Right hindlimb (tissue), 1 donor: ENCODE measurements at places on chromosomes 3 and 15.
A peak's percentile ranks its signal among the peaks of the same experiment; 100 is the strongest.

- no peak for DNase-seq
Observed at GRCh38 chr15:58595516-58596263, 153.8 kb downstream of the ADAM10 start.

GRCh38 chr3:31821118-31821517, 159.9 kb downstream of the OSBPL10 start:
- no peak for DNase-seq

- DNase-seq, result no peak
Observed at GRCh38 chr3:105417525-105418289, 51.0 kb downstream of the ALCAM start.

DNA sequence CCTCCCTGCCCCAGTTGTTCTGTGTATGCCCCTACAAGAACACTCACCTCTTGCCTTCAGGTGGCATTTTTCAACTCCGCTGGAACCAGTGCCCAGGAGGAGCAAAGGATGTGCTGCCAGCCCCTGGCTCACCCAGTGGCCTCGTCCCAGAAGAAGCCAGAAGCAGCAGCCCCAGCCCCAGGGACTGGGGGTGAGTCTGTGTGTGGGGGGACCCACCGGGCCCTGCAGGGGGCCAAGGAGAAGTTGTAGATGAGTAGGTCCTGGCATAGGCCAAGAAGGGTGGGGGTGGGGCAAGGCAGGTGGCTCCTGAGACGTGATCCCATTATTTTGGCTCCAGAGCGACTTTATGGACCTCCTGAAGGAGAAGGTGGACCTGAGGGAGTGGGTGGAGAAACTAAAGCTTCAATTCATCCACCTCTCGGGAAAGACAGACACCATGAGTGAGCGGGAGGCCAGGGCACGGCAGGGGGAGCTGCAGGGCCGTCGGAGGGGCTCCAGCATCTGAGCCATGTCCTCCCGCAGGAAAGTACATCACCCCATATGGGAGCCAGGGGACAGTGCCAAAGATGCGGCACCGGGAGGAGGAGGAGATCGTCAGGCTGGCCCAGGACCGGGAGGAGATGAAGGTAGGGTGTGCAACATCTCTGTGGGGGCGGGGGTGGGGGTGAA, 29.3 kb downstream of the NGRN start:
- DNase-seq, result no peak

GRCh38 chr15:78873793-78874765, 1.4 kb downstream of the MORF4L1 start:
- no peak for DNase-seq

DNA sequence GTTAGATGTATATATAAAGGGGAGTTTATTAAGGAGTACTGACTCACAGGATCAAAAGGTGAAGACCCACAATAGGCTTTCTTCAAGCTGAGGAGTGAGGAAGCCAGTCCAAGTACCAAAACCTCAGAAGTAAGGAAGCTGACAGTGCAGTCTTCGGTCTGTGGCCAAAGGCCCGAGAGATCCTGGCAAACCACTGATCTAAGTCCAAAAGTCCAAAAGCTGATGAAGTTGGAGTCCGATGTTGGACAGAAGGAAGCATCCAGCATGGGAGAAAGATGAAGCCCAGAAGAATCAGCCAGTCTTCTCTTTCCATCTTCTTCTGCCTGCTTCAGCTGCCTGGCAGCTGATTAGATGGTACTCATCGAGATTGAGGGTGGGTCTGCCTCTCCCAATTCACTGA, 107.5 kb downstream of the BCHE start:
- no peak for DNase-seq

GRCh38 chr3:108099679-108100428, 9.0 kb upstream of the CD47 start:
- DNase-seq, result no peak

DNA sequence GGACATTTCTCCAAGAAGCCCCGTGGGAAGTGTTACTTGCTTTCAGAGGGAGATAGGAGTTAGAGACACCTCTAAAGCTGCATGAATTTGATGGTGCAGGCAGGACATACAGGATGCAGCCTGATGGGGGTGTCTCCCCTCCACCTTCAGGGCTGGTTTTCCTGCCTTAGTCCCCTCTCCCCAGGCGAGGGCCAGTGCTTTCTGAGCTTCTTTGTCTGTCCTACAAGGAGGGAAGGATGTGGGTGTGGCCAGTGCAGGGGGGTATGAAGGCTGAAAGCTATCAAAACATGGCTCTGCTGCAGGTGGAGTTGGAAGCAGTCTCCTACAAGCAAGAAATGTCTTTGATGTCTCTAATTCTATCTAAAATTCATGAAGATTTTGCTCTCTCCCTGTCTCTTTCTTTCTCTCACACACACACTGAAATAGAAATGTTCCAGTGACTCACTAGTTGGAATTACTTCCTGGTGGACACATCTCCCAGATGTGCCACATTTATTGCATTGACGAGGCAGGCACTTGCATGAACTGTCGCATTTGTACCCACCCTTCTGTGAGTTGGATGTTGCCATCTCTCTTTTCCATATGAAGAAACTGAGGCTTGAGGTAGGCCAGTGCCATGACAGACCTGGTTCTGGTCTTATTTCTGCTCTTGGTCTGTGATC, 13.9 kb upstream of the PODXL2 start:
- DNase-seq, result no peak

- DNase-seq, result no peak
Observed at GRCh38 chr3:55252921-55253320, 234.2 kb downstream of the WNT5A start.

DNA sequence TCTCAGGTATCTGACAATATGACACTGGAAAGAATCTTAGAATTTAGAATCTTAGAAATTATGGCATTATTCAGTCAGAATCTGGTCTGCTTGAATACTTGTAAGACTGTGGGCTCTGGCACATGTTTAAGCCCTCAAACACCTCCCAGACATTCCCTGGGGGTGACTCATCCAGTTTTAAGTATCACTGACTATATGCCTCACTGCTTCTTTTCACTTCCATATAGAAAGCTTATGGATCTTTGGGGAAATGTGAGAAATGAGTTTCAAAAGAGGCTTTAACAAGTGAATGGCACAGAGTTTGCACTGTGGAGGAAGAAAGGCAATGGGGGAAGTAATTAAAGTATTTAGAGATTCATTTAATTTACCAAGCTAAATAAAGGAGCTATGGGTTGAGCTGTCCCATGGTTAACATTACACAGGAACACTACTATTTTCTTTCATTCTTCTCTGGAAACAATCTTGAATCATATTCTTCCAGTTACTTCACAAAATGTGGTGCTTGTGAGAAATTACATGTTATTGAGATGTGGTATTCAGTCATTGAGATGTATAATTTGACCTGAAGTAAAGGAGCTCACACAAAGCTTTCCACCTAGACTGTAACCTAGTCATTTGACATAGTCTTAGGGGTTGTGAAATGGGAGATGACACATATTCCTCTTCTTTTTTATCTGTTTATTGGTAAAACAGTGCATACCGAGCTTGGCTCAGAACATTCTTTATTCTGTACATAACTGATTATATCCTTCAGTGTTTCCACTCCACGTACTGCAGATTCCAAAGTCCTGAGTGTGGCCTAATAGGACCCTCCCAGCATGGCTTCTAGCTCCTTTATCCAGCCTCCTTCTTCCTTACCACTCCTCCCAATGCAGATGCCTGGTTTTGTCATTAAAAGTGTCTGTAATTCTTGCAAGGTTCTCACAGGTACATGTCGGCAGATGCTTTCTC, 544.6 kb upstream of the NECTIN3 start:
- DNase-seq, result no peak

GRCh38 chr15:71654042-71654719, 156.2 kb upstream of the NR2E3 start:
- no peak for DNase-seq

DNA sequence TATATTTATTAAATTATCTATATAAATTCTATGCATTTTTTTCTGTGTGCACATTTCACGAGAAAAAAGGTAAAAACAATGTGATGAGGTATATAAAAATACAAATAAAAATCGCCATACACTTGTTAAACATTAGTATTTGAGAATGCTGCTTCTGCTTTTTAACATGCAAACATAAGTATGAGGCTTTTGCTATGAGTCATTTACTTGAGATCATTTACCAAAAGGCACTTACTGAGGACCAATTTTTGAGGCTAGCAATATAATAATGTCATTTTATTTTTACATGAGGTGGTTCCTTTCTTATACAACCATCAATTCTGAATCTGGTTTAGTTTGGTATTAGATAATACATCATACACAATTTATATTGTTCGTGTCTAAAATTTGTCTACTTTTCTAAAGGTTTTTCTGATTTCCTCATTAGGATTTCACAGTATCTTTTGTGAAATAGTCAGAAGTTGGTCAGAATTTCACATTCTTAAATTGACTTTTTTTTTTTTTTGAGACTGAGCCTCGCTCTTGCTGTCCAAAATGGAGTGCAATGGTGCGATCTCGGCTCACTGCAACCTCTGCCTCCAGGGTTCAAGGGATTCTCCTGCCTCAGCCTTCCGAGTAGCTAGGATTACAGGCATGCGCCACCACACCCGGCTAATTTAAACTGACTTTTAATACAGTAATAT, 25.6 kb downstream of the DCUN1D1 start:
- DNase-seq, result no peak

DNA sequence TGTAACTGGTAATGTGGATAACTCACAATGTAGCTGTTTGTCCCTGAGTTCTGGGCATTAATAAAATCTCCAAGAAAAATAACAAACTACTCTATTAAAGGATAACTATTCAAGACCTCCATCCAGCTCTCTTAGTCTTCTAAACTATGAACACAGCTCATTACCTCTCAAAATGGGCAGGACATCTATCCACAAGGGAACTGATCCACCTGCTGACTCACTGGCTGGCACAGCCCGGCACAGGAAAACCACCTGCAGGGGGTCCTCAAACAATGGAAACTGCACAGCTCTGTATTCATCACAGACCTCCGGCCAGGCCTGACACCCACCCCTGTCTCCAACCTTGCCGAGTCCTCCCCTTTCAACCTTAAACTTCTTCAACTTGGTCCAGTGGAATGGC, 255.4 kb downstream of the TJP1 start:
- no peak for DNase-seq

GRCh38 chr3:12483410-12483809, 870 bp upstream of the TSEN2 start:
- no peak for DNase-seq

DNA sequence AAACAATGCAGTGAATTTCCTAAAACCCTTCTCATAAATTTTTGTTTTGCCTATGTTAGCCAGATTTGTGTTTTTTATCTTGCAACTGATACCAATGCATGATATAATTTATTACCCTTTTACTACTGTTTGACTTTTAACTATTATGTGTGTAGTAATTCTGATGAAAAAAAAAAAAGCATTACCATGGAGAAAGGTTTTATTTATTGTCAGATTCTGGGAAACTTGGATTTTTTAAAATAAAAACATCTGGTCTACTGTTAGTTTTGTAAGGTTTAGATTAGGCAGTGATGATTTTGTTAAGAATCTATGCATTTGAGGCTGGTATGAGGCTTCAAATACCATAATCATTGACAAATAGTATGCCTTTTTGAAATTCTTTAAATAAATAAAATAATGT, 470.4 kb upstream of the ROBO1 start:
- DNase-seq, result no peak

- no peak for DNase-seq
Observed at GRCh38 chr3:54960701-54961100, 32.8 kb upstream of the LRTM1 start.

DNA sequence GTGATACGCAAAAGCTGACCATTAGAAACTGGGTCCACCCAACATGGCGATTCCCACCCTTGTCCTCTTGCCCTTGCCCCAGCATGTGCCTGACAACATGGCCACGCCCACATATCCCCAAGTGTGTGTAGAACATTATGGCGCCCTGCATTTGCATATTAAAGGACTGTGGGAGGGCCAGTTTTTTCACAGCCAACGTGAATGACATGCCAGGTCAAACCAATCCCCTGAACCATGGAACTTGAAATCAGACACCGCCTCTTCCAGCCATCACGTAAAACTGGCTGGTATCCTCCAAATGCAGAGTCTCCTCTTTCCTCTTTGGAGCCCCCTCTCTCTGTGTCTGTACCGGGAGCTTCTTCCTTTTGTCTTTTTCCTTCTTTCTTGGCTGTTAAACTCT, 156.7 kb upstream of the EPHA6 start:
- DNase-seq, result no peak

DNA sequence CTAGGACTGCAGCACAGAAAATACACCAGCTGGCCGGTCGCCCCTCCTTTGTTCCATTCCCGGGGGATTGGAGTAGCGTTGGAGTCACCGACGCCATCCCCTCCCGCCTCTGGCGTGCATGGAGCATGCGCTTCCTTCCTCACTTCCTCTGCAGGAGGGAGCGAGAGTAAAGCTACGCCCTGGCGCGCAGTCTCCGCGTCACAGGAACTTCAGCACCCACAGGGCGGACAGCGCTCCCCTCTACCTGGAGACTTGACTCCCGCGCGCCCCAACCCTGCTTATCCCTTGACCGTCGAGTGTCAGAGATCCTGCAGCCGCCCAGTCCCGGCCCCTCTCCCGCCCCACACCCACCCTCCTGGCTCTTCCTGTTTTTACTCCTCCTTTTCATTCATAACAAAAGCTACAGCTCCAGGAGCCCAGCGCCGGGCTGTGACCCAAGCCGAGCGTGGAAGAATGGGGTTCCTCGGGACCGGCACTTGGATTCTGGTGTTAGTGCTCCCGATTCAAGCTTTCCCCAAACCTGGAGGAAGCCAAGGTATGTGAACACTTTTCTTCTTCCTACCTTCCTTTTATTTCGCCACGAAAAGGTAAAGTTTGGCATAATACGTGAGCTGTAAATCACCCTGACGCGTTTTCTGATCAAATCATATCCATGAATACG, at the start of gene SCG3:
Gene SCG3 (plus strand): TSS at position 201 of the 661 bp plus-strand sequence. CDS start 253 bp downstream, at position 454.
- DNase-seq, result peak; percentile 85

- no peak for DNase-seq
Observed at GRCh38 chr3:156795890-156796481, 30.2 kb upstream of the LEKR1 start.

GRCh38 chr3:56282341-56282740, 185.9 kb downstream of the ERC2 start:
- no peak for DNase-seq

DNA sequence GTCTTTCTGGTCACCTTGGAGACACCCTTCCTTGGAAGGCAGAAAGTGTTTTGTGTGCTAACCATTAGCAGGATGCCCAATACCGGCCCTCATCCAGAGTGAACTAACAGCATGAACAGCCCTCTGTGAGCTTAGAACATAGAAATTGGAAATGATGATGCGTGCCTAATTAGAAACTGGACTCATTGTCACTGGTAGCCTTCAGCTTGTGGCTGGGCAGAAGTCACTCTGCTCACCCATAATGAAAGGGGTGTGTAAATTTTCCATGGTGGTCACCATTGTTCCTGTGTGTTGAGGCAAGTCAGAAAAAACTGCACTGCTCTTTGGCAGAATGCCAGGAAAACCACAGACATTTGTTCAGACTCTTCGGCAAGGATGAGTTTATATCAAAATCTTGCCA, 74.7 kb upstream of the CNTN4 start:
- DNase-seq, result no peak

GRCh38 chr3:196063971-196064370, 17.9 kb downstream of the TFRC start:
- no peak for DNase-seq

DNA sequence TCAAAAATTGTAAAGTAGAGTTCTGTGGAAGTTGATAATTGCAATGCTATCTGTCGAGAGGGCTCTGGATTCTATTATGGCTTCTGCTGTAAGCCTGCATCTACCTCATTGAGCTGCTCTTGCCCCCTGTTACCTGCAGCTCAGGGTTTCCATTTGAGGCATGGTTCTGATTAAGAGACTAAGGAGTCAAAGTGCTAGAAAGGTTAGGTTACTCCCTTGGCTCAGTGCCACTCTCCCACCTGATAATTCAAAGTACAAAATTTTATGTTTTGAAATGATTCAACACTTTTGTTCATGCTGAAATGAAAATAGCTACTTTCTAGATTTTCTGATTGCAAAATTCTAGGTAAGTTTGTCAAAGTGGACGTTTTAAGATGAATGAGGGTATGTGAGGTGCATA, 220.5 kb upstream of the SATB1 start:
- DNase-seq, result no peak
